ENCODE measurements at places on chromosomes 16 and 17.

DNA sequence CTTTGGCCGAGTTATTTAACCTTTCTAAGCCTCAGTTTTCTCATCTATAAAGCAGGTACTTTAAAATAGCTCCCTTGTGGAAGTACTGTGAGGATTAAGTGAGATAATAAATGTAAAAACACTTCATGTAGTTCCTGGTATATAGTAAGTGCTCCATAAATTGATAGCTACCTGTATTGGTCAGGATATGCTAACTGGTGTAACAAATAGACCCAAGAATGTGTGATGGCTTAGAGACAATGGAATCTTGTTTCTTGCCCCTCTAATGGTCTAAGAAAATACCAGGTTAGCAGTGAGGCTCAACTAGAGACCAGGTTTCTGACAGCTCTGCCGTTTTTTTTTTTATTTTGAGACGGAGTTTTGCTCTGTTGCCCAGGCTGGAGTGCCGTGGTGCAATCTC, 29.8 kb downstream of the CCR7 start:
- no peak for DNase-seq

DNA sequence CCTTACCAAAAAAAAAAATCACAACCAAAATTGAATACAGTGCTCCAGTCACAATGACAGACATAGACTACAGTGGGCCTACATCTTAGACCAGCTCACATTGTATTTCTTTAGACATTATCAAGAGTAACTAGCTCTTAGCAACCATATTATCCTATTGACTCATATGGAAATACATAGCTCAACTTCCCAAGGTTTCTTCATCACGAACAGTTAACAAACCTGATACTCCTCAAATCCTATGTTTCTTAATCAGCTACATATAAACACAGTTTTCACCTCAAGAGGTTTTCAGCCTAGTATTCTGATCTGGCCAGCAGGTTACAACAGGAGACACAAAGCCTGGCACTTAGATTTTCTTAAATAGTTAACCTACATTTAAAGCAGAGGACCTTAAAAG, 29.7 kb downstream of the CMC2 start:
- DNase-seq, result no peak

DNA sequence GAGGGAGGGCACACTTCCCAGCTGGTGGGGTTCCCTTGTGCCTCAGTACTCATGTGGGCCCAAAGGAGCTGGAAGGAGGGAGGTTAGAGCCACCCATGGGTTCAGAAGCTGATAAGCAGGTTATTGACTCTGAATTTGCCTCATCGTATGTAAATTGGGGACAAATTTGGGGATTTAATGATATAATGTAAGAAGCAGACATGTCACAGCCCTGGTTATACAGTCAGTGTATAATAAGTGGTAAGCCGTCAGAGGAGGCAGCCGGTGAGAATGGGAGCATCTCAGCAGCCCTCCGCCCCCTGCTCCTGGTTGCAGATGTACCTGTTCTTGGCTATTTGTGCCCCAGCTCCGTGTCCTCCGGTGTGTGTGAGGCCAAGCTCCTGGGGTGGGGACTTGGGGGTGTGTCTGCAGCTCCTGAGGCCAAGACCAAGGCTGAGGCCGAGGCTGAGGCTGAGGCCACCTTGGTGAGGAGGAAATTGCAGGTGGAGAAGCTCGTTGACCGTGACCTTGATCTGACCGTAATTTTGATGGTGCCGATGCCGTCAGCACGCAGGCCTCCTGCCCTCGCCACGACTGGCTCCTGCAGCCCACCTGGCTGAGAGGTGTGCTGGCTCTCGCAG, 288.1 kb downstream of the SEC14L1 start:
- no peak for DNase-seq

GRCh38 chr17:1162116-1162855, 17.5 kb downstream of the ABR start:
- no peak for DNase-seq

DNA sequence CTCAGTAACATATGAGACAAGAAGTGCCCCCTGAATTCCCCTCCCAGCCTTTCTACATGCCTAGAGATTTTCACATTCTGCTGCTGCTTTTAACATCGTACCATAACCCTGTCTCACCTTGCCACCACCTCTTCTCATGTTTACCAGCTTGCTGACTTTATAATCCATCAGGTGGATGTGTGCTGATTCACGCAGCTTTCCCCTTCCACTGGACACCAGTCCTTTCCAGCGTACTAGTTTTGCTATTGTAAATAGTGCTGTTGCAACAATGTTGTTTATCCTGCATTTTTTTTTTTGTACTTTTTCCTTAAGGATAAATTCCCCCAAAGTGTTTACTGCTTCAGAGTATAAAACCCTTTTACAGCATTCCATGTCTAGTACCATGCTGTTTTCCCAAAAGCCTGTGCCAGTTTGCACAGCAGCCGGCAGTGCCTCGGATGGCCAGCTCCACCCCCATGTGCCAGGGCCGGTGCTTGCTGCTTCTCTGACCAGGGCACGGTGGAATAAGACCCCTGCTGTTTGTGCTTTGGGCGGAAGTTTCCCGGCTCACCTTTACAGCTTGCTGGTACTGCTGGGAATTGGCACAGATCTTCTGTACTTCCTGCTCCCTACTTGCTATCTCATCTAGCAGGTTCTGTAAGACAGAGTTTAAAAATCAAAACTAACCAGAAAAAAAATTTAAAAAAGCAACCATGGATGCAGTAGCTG, 41.3 kb downstream of the UBN1 start:
- DNase-seq, result no peak

DNA sequence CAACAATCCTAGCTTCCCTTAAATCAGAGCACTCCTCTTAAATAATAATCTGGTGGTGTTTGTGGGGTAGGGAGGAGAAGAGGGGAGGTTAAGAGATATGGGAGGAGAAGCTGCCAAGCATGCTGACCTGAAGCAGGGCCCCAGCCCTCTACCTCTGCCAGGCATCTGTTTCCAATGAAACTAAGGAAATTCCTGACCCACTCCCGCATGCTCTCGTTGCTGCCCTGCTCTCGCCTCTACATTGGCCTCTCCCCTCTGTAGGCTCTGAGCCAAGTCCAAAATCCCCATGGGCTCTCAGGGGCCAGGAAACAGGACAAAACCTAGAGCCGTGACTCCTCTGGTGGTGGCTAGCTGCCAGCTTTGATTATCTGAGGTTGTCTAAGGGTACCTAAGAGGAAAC, 559.5 kb upstream of the CDH11 start:
- no peak for DNase-seq
